ENCODE measurements at places on chromosomes 3 and 15. TPM values are rescaled to one million over a fixed set of nuclear protein-coding genes. Genes with fewer than 3 reads are reported as not detected.

The HTR3E gene
- not detected for polyA plus RNA-seq

The RAB27A gene
- polyA plus RNA-seq: 33.3 TPM

The EFCAB12 gene
- polyA plus RNA-seq: 0.14 TPM

The ROPN1B gene
- not detected for polyA plus RNA-seq

The DCUN1D1 gene
- polyA plus RNA-seq: 42.2 TPM

The GADL1 gene
- not detected for polyA plus RNA-seq

The CFAP161 gene
- not detected for polyA plus RNA-seq

The ERC2 gene
- polyA plus RNA-seq: 0.12 TPM

The KIF15 gene
- polyA plus RNA-seq: 26.2 TPM

The ROBO2 gene
- polyA plus RNA-seq: 0.48 TPM

The LYSMD2 gene
- 51.8 TPM for polyA plus RNA-seq

The LCTL gene
- 0.59 TPM for polyA plus RNA-seq

The TMC3 gene
- not detected for polyA plus RNA-seq

The MAPK6 gene
- polyA plus RNA-seq: 47.5 TPM

The RLBP1 gene
- 0.11 TPM for polyA plus RNA-seq

The PPP4R2 gene
- polyA plus RNA-seq: 30.8 TPM

The CPNE4 gene
- not detected for polyA plus RNA-seq

The ELL3 gene
- polyA plus RNA-seq: 22.9 TPM

The LMAN1L gene
- not detected for polyA plus RNA-seq

The SCG5 gene
- 0.38 TPM for polyA plus RNA-seq

The AAGAB gene
- 52.6 TPM for polyA plus RNA-seq

The CP gene
- polyA plus RNA-seq: 0.21 TPM

The GOLGA6L7 gene
- polyA plus RNA-seq: not detected

The CAV3 gene
- polyA plus RNA-seq: not detected

The ZNF502 gene
- 1.5 TPM for polyA plus RNA-seq

The SLC12A8 gene
- 32.4 TPM for polyA plus RNA-seq

The FOXB1 gene
- polyA plus RNA-seq: not detected

The IL17RD gene
- polyA plus RNA-seq: 0.04 TPM

The EBLN2 gene
- polyA plus RNA-seq: 2.7 TPM

The TPRA1 gene
- 39.6 TPM for polyA plus RNA-seq

The TMEM45A gene
- polyA plus RNA-seq: 0.60 TPM

The VEPH1 gene
- polyA plus RNA-seq: 0.19 TPM

The MAP6D1 gene
- polyA plus RNA-seq: 1.3 TPM

The ATP2B2 gene
- not detected for polyA plus RNA-seq

The SAMD7 gene
- polyA plus RNA-seq: not detected

The NEK10 gene
- polyA plus RNA-seq: 0.16 TPM

The GAP43 gene
- 0.16 TPM for polyA plus RNA-seq

The WNT5A gene
- 0.20 TPM for polyA plus RNA-seq

The A4GNT gene
- polyA plus RNA-seq: not detected
